Fibroblast of the aortic adventitia (primary cell): ENCODE measurements at places on chromosomes 13 and 19. TPM values are rescaled to one million over a fixed set of nuclear protein-coding genes. Genes with fewer than 3 reads are reported as not detected.

The ZNF433 gene
- total RNA-seq, result 1.9 and 4.9 TPM in 2 replicates

DNA sequence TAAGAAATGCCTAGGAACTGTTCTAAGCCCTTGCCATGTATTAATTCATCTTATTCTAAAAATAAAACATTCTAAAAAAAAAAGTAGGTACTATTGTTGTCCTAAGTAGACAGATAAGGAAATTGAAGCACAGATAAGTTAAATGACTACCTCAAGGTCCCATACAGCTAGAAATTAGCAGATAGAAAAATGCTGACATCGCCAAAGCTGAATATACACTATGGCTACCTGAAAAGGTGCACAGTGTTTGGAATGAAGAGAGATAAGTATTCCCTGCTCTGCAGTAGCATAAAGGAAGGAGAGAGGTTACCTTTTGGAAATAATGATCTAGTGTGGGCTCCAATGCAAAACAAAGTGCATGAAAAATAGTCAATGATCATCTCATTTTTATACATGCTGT lies 65.3 kb downstream of the DCT start:
- no peak for DNase-seq

The S1PR4 gene
- total RNA-seq, result not detected in 2 replicates

DNA sequence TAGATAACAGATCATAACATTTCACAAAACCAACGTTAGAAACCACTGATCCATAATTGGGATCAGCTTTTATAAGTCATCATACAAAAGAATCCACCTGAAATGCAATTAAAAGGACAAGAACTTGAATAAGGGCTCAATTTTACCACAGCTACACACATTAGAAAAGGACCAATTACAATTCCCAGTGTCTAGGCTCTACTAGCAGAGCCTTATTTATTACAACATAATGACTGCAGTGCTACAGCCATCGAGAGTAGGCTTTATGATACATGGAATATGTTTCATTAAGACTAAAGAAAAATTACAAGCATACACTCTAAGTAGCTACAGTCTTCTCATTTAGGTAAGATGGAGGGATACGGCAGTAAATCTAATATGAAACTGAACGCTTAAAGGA lies 2.9 kb downstream of the RBM26 start:
- DNase-seq, result no peak

The TFDP1 gene
- 45.6 and 102 TPM in 2 replicates for total RNA-seq

DNA sequence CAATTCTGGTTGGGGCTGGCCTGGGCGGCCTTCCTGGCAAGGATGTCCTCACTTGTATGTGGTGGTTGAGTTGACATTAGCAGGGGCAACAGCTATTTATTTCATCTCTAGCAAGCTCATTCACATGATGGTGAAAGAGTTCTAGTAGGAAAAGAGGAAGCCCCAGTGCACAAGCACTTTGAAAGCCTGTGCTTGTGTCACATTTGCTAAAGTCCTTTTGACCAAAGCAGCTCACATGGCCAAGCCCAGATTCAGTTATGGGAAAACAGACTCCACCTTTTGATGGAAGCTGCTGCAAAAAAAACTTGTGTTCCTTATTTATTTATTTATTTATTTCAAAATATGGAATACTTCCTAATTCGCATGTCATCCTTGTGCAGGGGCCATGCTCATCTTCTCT lies 17.2 kb downstream of the GTF2F2 start:
- DNase-seq, result no peak

- no peak for DNase-seq
Observed at GRCh38 chr19:2488405-2488941, 12.5 kb downstream of the GADD45B start.

The IGFL2 gene
- 0.09 TPM in 1 of 2 replicates, not detected in the other for total RNA-seq

DNA sequence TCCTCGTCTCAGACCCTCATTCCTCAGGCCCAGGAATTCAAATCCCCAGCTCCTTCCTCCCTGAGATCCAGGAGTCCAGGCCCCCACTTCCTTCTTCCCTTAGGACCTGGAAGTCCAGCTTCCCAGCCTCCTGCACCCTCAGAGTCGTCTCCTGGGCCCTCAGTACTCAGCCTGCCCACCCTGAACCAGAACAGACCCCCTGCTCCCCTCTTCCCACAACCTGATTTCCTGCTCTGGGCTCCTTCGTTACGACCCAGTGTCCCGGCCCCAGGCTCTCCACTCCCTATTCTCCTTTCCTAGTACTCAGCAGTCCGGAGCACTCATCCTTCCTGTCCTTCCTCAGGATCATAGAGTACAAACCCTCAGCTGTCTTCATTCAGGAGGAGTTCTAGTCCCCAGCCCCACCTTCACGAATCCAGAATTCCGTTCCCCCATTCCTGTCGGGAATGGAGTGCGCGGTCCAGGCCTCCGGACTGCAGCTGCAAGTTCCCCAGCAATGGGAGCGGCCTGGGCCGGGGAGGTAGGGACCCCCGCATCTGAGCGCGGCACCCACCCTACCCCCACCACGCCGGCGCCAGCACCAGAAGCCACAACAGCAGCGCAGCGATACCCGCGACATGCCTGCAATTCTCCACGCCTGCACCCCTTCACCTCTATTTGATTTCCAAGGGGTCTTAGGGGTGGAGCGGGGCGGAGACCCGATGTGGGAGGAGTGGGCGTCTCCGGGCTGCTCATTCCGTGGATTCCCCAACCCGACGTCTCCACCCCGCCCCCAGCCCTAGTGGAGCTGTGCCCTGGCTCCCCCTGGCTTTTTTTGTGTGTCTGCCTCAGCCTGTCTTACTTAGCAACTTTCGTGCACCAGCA lies 12.7 kb downstream of the EGLN2 start:
- DNase-seq, result no peak

- no peak for DNase-seq
Observed at GRCh38 chr13:85142351-85142927, 656.8 kb downstream of the SLITRK6 start.

The USHBP1 gene
- not detected in 2 replicates for total RNA-seq

DNA sequence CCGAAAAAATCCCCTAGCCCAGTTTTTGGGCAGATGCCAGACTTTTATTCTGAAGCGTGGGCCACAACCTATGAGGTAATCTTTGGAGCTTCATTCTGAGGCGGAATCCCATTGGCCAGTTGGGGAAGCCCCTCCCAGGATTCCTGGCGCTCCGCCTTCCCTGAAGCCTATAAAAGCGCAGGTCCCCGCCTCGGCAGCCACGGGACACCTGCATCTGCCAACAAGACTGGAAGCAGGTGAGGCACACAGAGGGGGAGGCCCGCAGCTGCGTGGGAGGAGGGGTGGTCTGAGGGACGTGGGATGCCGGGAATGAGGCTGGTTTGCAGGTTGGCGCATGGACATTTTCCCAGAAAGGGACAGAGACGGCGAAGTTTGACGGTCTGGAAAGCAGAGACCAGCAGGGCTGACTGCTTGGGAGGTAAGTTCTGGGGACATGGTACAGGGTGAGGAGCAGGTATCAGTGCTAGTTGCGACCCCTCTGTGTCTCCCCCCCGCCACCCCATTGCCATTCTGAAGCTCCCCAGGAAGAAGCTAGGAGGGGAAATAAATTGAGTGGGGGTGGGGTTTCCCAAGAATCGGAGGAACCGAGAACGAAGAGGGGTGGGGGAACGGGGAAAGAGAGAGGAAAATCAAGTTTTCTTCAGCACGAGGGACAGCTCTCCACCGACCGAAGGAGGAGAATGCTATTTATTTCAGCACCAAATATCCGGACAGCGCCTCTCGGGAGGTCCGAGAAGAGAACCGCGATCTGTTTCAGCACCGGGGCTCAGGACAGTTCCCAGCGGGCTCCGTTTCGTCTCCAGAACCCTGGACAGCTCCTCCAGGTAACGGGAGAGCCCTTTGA lies 22.4 kb upstream of the FEM1A start:
- DNase-seq, result peak; percentile 91

The VSTM1 gene
- not detected in 2 replicates for total RNA-seq

DNA sequence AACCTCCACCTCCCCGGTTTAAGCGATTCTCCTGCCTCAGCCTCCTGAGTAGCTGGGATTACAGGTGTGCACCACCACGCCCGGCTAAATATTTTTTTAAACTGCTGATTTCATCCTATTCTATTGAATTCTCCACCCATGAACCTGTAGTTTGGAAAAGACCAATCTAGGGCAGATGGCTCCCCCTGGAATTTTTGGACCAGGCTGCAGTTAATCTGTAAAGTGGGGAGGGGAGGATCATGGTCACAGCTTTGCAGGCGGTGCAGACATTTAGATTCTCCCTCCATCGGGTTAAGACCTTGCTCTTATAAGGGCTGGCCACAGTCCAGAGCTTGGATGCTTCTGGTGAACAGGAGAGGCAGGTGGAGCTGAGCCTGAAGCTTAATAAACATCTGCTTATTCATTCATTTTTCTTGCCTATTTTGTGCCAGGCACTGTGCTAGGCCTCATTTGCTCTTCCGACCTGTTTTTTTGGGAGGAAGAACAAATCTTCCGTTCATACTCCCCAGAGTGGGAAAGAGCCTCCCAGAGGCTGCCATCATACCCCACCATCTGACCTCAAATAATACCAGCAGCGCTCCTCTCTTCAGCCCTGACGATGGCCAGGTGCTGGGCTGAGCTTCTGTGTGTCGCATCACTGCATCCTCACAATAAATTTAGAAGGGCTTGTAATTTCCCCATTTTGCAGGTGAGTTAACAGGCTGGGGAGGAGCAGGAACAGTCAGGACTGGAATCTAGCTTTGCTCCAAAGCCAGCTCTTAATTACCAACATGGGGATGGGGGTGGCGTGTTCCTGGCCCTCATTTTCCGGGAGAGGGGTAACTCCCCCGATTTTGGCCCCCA lies 902 bp upstream of the CCDC106 start:
- no peak for DNase-seq

DNA sequence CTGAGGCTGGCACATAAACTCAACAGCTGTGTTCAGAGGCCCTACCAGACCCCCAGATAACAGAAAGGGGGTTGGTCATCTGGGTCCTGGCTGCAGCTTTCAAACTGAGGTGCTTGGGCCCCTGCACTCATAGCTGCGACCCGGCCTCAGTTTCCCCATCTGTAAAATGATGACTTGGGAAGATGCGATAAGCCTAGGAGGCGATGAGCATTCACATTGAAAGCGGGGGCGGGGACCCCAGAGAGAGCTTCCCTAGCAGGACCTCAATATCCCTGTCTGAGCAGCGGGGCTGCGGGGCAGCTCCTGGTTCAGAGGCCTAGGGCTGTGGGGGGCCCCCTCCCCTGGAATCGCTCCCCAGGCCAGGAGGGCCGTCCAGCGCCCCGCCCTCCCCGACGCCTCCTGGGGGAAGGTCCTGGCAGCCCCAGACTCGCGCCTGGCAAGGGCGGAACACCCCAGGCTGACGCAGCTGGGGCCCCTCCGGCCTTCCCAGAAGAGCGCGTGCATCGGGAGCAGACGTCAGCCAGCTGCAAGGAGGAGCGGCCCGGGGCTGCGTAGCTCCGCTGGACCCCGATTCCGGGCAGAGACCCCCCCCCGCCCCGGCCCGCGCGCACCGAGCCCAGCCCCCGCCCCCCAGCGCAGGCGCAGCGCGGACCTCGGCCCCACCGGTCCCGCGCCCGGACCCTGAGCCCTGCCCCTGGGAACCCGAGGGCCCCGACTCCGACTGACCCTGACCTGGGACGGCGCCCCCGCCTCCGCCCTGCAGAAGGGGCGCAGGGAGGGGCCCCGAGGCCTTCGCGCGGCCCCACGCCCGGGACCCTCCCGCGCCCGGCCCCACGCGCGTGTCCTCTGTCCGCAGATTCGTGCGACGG lies 3.5 kb downstream of the FSTL3 start:
- DNase-seq, result peak; percentile 86

The ZNF112 gene
- total RNA-seq, result 5.8 and 8.7 TPM in 2 replicates

The ELANE gene
- 0.09 and 2.9 TPM in 2 replicates for total RNA-seq
